ENCODE measurements at places on chromosomes 2 and 18.

DNA sequence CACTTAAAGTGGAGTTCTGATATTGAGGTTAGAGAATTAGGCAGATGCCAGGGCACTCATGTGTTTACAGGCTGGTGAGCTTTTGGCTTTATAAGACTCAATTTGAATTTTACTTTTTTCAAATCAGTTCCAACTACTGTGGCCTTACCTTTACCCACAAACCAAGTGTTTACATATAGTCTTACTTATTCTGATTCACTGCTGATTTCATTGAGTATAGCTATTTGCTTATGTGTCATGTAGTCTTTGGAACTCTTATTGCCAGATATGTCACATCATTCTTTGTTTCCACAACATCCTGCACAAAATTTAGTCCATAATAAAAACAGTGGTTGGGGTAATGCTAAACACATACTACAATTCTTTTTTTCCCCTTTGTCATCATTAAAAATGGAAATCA is 96.5 kb downstream of the XIRP2 start:
- peak; percentile 41 for DNase-seq

DNA sequence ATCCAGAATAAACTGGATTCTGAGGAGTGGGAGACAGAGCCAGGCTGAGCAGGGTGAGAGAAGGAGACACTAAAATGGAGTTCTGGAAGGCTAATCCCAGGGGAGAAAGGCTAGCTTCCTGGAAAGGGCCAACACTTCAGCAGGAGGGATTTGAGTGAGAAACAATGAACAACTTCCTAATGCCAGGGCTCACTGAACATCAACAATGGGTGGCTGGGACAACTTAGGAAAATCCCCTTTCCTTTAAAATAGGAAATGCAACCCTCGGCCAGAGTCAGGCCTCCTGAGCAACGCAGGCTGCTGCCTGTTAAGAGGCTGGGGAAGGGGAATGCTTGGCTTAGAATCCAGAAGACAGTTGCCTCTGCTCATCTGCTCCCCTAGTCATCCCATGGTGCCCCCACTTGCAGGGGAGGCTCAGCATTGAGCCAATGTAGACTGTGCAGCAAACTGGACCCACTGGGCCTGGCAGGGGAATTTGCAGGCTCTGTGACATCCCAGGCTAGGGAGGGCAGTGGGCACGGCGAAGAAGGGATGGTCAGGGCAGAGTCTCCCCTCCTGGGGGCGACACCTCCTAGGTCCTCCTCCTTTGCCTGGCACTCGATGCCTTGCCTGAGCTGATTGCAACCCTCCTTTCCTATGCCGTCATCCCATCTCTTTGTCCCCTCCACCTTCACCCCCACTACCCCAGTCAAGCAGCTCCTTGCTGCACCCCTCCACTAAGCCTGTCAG is 182.5 kb downstream of the TNS1 start:
- DNase-seq, result no peak

DNA sequence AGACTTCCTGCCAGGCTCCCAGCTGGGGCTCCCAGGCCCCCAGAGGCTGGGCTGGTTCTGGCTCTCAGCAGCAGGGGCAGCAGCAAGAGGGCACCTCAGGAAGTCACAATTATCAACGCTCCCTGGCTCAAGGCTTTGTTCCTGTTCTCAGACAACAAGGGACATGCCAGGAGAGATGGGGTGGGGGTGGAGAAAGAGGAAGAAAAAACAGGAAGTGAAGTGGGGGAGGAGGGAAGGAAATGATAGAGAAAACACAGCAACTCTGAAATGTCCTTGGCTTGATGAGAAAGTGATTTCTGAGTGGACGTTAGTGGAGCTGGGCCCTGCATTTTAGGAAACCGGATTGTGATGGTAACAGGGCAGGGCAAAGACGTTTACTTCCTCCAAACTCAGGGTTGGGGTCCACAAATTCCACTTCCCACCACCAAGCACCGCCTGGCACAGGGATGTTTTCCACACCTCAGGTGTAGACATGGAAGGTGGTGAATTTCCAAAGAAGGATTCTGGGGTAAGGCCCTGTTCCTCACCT is 40.4 kb downstream of the CYRIA start:
- DNase-seq, result no peak

GRCh38 chr18:21387886-21388285 is 145.9 kb downstream of the GREB1L start:
- DNase-seq, result no peak

GRCh38 chr2:110157153-110157793 is 41.7 kb upstream of the MALL start:
- DNase-seq, result peak; percentile 88

DNA sequence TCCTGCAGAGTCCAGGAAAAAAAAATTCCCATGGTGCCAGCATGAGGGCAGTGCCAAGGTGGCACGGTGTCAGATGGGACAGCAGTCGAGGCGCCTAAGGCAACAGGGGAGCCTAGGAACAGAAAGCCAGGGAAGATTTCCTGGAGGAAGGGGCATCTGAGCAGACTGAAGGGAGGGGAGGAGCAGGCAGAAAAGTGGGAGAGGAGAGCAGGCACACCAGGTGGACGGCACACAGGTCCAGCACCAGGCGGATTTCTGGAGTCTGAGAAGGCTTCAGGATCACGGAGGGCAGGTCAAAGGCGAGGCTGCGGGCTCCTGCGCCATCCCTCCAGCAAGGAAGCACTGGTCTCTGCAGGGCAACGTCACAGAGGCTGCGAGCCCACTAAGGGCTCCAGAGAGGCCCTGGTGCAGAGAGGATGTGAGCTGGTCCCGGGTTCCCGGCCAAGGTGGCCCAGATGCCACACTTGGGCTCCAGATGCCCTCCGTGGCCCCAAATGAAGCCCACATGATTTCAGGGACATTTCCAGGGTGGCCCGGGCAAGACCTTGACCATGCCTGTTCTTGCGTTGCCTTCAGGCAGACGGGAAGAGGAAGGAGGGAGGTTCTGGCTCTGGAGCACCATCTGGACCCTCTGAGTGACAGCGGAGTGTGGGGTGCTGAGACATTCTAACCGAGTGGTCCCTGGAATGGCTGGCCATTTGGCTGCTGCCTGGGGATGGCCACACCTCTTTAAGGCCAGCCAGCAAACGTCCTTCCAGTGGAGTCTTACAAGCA is 4.1 kb downstream of the HS6ST1 start:
- no peak for DNase-seq

- DNase-seq, result peak; percentile 97
Observed at GRCh38 chr2:236862961-236863728, 222.5 kb upstream of the COPS8 start.

GRCh38 chr2:237330541-237330940 is 83.4 kb downstream of the COL6A3 start:
- DNase-seq, result no peak
